DMS79 treated with DMSO at 0.1 percent for 48 hours (cell line): ENCODE measurements at places on chromosomes 7 and 10.

DNA sequence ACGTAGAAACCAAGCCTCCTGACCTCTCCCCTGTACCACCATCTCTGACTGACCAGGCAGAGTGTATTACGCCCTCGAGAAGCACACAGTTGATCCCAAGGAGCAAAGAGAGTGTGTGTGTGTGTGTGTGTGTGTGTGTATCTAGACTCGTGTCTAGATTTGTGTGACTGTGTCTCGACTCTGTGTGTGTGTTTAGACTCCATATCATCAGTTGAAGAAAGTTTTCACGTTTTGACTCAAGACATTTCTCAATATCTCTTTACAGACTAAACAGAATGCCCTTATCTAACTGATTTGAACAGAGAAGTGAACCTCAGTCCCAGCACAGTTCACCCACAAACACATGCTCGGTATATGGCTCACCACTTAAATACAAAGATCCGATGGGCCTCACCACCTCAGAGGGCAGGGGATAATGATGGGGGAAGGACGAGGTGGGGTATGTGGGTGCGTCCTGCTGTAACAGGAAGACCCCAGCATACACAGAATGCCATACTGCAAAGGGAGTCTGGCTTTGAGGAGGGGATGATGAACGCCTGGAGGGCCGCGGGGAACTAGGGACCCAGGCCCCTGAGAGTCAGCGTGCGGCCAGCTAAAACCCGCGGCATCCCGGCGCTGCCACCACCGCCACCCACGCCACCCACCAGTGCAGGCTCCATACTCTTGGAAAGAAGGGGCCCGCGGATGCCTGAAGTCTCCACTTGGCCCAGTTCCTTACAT is 780 bp downstream of the ALDH18A1 start:
- DNase-seq = no peak

GRCh38 chr7:109834851-109835250 is 1256.1 kb upstream of the LRRN3 start:
- no peak for DNase-seq

DNA sequence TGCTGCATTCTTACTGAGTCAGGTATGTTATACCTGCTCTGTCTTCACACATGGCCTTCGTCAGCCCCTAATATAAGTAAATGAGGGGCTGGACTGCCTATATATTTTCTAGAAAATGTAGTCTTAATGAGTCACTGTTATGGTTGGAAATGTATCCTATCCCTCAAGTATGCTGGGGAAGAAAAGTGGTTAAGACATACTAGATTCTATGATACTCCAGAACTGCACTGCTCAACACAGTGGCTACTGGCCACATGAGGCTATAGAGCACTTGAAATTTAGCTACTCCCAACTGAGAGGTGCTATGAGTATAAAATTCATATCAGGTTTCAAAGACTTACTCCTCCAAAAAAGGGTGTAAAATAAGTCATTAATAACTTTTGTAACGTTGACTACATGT is 104.3 kb upstream of the STEAP1B start:
- DNase-seq = no peak

DNA sequence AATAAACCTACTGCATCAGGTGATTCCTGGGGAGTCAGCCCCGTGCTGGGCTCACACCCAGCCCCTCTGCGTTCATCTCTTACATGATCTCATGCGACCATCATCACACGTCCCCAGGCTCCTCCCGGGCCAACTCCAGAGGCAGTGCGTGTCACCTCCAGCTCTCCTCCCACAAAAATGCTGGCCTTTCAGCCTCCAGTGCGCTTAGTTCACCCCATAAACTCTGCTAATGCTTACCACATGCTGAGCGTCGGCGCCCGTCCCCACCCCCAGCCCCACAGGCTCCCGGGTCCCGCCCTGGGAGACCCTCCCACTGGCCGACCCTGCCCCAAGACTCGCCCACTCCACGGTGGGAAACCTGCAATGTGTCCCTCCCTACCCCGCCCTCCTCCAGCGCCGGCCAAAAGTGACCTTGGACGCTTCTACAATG is 816 bp upstream of the SDK1 start:
- DNase-seq = no peak

- DNase-seq = no peak
These were observed 49.2 kb upstream of the CPN1 start for GRCh38 chr10:100130831-100131230.

- DNase-seq = no peak
These were observed 25.8 kb upstream of the AMPH start for GRCh38 chr7:38656968-38657367.

GRCh38 chr10:118590334-118590733 is 5.1 kb downstream of the PRLHR start:
- peak; percentile 84 for DNase-seq

DNA sequence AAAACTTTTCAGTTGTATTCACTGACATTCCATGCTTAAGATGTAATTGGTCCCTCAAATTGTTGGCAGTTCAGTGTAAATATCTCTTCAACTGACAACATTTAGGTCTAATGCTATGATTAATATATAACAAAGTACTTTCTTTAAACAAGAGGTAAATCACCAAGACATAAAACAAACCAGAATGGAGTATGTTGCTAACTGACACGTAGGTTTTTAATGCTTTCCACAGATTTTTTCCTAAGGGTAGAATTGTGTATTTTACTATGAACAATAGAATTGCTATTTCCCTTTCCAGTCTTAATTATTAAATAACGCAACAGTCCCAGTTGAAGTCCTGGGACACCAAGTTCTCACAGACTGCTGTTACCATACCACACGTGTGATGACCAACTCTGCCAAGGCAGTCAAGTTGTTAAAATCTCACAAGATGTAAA is 4.1 kb downstream of the JCAD start:
- DNase-seq = no peak

GRCh38 chr10:132582771-132583170 is 45.2 kb downstream of the INPP5A start:
- DNase-seq = no peak

DNA sequence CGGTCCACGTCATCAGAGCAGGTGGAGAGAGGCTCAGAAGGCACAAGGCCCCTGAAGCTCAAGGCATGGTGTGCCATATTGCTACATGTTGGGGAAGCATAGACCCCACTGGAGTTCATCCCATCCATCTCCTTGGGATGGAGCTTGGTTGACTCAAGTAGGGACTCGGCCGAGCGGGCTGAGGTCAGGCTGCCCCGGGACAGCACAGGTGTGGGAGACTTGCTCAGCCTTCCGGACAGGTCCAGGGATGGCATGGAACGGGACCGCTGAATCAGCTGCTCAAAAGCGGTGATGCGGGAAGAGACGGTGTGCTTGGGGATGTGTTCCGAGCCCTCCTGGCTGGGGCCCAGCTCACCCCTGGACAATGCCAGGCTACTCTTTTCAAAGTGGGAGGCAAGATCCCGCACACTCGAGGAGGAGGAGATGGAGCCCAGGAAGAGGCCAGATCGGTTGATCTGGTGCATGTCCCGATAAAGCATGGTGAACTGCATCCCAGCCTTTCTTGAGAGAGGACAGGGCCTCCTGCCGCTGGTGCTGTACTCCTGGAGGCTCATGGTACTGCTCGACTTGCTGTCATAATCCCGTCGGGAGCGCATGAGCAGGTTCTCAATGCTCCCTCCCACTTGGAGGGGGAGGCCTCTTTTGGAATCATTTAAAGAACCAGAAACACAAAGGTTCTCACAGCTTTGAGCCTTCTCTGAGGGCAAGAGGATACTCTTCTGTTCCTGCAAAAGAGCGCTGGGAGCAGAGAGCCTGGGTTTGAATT is 65.6 kb upstream of the PDLIM1 start:
- no peak for DNase-seq

- no peak for DNase-seq
These were observed 113.1 kb downstream of the RNF32 start for GRCh38 chr7:156753630-156754029.

GRCh38 chr10:17637869-17638268 is 6.1 kb upstream of the STAM start:
- DNase-seq = no peak

DNA sequence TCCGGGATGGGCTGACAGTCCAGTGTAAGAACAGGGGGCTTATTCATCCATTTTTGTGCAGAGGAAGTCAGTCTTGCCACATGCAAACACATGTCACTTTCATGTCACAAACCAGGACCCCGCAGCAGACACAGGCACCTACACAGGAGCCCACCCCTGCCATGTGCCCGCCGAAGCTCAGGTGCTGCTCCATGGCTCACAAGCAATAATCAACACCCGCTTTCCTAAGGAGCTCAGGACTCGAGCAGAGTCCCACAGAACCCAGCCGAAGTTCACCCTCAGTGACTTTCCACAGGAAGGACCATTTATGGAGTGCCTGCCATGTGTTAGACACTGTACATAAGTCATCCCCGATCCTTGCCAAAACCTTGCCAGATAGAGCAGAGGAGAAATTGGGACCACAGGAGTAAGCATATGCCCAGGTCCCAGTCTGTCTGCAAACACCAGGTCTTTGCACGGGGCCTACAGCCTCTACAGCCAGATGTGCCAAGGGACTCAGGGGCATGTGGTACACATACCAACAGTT is 99.4 kb downstream of the EBF3 start:
- no peak for DNase-seq

DNA sequence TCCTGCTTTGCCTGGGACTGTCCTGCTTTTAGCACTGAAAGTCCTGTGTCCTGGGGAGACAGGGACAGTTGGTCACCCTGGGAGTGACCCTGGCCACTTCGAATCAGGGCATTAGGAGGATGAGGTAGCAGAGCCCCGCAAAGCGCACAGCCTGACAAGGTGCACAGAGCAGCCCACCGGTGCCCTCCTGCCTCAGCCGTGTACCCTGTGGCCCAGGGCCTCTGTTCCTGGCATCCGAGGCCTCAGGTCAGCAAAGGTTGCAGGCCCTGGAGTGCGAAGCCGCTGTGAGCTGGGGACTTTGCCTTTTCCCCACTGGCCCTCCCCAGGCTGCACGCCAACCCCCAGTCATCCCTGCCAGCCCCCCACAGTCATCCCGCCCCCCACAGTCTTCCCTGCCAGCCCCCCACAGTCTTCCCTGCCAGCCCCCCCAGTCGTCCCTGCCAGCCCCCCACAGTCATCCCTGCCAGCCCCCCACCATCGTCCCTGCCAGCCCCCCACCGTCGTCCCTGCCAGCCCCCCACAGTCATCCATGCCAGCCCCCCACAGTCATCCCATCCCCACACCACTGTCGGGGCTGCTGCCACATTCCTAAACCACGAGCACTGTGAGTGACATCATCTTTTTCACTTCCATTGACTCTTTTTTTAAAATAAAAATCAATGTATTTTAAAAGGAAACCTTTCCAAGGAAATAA is 91.8 kb downstream of the RGS10 start:
- DNase-seq = no peak

- DNase-seq = no peak
These were observed 58.2 kb downstream of the GPR141 start for GRCh38 chr7:37741776-37742175.

- no peak for DNase-seq
These were observed 36.1 kb downstream of the SGPL1 start for GRCh38 chr10:70851597-70852475.

DNA sequence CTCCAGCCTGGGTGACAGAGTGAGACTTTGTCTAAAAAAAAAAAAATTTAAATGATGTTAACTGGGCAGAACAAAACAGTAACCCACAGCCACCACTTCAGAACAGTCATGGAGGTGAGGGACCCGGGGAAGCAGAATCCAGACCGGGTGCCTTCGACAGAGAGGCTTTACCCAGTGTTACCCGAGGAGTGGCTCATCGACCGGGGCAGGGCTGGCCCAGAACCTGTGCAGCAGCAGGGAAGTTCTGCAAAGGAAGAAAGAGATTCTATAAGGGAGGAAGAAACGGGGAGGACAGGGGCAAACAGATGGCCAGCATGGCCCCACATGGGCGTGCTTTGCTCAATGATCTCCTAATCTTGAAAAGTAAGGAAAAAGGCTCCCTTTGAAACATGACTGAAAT is 26.0 kb upstream of the UBE3C start:
- DNase-seq = no peak

DNA sequence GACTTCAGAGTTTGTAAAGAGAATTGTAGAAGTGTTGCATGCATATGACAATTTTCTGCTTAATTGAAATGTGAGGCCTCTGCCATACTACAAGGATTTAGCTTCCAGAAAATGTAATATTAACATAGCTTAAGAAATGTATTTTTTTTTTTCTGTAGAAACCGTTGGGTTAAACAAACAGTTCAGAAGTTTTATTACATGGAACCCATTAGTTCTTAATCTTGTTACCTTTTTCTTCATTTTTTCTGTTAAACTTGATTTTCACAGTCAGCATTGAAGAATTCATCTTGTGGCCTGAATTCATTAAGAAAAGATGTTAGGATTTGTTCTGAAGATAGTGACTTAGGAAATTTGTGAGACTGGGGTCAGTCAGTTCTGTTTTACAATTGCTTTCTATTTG is 4.9 kb downstream of the PTEN start:
- DNase-seq = no peak
